ENCODE measurements at places on chromosomes 7 and 10.

DNA sequence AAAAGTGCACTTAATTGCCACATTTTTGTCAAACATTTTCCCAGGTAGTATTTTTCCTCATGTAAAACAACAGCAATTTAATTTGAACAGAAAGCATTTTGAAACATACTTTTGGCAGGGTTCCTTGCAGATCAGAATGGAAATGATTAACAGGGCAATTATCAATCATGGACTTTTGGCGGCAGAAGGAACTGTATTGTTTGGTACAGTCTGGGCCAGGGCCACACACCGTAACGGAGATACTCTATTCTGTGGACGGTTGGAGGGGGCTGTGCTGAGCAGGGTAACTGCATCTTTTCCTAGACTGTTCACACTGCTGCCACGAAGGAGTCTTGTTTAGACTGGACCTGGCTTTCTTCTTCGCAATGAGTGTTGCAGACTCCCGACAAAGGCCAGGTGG is 62.3 kb downstream of the EGFR start:
- DNase-seq, result no peak

GRCh38 chr7:24464861-24465260 is 108.4 kb upstream of the PALS2 start:
- DNase-seq, result no peak

DNA sequence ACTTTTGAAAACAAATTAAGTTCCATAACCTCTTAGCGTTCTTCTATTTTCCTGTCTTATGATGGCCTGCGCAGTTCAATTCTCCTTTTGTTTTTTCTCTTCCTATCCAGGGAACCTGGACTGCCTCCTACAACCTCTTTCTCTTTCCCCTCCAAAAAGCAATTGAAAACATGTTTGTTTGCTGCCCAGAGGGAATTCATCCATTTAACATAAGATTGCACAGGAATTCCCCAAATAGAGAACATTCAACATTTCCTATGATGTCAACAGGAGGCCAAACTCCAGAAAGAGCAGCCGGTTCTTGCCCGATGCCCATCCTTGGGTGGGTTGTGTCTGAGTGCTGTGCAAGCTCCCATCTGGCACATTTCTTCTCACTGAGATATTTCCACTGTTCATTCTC is 94.2 kb upstream of the NRP1 start:
- no peak for DNase-seq

DNA sequence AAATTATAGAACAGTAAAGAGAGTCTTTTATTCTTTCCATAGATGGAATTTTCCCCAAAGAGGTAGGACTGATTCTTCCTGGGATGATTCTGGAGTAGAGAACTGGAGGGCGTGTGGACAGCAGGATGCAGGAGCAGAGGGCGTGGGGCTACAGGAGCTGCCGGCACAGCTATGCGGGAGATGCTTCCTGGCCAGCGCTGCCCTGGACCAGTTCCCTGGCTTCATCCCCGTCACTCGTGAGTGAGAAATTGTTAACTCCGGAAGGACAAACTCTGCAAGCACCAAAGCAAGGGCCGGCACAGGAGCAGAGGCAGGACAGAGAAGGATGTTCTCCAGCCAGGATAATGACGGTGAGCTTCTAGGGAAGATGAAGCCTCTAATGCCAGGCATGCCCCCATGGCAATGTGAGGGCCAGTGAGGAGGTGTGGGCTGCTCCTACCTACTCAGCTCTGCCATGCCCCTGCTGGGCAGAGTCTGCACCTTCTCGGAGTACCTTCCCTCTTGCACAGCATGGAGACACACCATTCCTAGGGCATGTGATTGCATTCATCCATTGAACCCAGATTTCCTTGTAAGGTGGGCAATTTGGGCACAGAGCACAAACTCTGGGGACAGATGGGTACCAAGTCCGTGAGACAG is 760.9 kb upstream of the IGFBP3 start:
- DNase-seq, result no peak

- DNase-seq, result no peak
Measured at GRCh38 chr7:44882899-44883298, 2.4 kb downstream of the PURB start.

GRCh38 chr7:153276394-153276793 is 516.8 kb downstream of the ACTR3B start:
- DNase-seq, result no peak

GRCh38 chr7:102859799-102860125 is 53.0 kb upstream of the LRRC17 start:
- no peak for DNase-seq

DNA sequence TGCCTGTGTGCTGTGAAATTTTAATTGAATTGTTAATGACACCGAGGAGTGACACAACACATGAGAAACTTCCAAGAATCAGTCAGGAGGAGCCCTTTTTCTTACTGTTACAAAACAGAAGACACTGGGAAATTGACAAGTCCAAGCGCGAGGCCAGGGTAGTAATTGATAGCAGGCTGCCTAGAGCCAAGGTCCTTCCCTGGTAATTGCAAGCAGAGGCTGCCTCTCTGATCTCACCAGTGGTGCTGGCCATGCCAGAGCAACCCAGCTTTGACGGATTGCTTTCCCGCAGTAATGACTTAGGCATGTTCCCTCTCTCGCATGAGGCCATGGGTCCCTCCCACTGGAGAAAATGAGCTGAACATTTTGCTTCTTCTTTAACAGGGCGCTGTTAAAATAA is 111.5 kb downstream of the LRMDA start:
- DNase-seq, result no peak

DNA sequence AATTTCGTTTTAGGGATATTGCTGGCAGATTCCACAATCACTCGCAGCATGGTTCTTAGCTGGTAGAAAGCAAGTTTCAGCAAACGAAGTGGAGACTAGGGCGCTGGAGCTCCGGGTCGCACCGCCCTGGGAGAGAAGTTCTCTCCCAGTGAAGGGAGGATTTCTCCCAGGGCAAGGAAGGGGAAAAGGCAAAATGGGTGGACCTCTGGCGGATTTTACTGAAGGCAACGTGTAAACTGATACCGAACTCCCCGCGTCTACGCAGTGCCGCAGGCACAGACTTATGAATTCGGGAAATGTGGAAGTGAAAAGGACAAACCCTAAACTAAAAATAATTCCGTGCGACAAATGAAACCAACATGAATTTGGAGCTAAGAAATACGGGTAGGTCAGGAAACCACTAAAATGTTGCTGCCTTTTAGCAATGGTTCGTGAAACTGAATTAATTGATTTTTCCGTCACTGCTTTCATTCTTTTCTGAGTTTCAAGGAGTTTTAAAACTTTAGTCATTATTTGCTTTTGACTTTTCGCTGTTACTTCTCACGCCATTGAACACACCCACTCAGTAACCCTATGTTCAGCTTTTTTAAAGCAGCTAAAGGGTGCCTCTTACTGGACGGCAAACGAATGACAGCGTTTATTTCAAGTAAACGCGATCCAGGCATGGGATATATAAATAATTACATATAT is at the start of gene MYOF:
Gene MYOF (minus strand): TSS at position 190 of the 690 bp plus-strand sequence. CDS start 140 bp downstream, at position 50.
- no peak for DNase-seq

DNA sequence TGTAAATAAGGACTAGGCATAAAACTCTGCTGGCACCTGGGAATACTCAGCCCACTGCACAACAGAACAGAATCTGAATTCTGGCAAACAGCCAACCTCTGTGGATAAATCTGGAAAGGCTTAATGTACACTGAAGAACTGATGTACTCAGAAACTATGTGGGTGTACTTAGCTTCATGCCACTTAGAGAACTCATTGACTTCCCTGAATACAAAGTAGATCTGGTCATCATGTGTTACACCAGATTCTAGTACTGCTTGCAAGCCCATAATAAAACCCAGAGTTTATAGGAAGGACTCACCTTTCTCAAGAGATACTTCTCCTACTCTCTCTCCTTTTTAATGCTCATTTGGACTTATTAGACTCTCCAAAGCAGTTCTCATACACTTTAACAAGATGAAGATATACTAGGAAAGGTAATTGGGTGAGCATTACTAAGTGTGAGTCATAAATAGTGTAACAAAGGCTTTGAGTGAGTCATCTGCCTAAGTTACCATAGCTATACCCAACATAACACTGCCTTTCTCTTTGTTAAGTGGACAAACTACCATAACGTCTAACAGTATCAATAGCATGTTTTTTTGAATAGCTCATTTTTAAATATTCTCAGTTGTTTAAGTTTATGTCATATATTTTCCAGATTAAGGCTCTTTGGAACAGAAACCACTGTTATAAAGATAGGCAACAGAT is 309.1 kb downstream of the MDFIC start:
- DNase-seq, result no peak

DNA sequence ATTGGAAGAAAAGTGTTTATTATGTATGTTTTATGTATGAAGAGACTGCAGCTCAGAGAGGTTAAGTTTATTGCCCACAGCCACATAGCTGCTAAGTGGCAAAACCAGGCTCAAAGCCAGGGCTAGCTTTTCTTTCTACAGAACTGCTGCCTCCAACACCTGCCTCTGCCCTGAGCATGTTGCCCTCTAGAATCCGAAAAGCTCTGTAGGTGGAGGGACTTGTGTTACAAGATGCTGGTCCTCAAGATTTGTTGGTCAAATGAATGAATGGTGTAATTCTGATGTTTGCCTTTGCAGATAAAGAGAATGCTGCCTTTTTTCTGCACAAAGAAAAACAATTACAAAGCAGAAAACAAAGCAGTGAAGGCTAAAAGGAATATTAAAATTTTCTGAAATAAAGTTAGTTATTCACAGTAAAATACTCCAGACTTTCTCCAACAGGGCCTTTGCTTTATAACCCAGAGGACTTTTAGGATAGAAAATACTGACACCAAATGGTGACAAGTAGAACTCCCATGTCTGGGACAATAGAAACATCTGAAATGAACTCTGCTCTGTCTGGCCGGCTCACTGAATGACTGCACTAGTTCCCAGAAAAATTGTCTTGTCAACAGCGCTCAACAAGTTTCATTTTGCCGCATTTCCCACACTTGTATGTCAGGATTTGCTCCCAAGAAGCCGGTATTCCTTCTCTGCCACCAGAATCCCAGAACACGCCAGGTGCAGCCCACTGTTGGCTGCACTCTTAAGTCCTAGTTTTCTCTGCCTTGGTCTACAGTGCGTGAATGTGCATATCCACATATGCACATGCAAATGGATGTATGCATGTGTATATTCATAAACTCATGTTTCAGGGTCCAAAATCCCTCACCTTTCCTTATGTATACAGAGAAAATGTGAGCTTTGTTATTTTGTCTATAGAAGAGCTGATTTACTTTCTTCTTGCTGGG is 11.0 kb upstream of the DNTT start:
- no peak for DNase-seq

GRCh38 chr7:71470830-71471229 is 338.9 kb downstream of the GALNT17 start:
- no peak for DNase-seq

GRCh38 chr7:33627741-33628140 is 277.6 kb upstream of the BMPER start:
- no peak for DNase-seq

DNA sequence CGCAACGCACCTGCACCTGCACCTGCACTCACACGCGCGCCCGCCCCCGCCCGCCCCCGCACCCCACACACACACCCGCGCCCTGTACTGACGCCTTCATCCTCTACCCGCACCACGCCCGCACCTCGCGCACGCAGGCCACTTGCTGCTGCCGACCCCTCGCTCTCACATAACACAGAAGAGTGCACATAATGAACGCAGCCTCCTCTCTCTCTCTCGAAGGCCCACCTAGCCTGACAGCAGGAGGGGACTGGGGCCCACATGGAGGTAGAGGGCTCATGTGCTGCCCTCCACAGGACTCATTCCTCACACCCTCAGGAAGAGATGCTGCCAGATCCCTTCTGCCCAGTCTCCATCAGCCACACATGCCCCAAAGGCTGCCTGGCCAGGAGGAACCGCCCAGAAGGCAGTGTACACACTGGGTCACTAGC is 432 bp upstream of the CAMK2B start:
- no peak for DNase-seq

GRCh38 chr7:4725014-4725849 is 43.1 kb downstream of the FOXK1 start:
- peak; percentile 45 for DNase-seq

- no peak for DNase-seq
Measured at GRCh38 chr10:49834976-49835375, 72.9 kb upstream of the OGDHL start.

DNA sequence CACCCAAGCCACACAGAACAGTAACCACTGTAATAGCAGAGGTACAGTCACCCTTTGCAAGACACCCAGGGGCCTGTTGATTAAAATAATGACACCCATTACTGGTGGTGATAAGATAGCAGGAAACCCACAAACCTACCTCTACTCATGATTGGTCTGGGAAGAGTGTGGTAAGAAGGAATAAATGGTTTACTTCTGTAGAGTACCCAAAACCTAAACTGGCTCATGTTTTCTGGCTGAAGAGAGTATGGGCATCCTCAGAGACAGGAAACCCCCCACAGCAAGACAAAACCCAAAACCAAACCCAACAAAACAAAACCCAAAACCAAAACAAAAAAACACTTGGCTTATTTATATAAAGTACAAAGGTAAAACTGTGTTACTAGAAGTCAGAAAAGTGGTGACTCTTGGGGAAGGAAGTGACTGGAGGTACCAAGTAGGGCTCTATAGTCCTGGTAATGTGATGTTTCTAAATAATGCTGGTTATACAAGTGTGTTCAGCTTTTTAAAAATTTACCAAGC is 15.5 kb upstream of the DNAJB12 start:
- no peak for DNase-seq

DNA sequence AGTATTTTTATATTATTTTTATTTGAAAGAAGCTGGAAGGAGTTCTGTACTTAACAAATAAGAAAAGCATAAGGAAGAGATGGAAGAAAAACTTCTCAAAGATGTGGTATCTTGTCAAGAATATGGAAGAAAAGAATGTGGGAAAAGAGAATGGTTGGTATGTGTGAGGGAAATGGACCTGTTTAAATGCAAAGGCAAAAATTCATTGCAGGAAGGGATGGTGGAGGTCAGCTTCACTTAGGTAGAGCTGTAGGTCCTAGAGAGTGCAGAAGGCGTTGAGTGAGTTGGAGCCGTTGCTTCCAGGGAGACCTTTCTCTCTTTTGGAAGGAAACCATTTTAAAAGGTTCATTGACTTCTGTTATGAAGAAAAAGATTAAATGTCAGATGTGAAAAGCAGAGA is 107.3 kb downstream of the EXOC4 start:
- DNase-seq, result no peak

DNA sequence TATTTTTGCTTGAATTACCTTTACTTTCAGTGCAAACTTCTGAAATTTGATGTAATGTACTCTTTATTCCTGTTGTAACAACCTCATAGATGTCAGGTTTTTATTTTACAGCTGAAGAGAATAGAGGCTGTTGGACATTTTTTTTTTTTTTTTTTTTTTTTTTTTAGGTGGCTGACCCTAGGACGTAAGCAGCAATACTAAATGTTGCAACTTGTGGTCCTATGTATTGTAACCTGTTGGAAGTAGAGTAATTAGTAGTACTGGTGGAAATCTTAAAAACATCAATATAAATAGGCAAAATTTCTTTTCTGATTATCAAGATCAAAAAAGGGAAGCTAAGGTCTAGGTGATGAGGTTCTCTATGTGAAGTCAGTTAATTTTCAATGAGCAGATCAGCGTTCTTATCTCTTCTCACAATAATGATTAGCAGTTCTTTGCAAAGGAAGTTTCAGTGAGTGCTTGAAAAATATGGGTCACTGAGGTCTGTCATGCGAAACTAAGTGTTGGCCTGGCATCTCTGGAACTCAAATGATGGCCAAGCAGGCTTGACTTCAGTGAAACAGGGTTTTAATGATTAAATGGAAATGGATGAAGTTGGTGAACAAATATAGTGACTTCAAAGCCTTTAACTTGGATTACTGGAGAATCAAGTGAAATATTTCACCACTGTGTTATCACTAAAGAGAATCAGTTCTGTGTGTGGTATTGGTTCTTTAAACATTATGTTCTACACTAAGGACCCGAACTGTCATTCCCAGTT is 42.7 kb downstream of the BICC1 start:
- no peak for DNase-seq

GRCh38 chr7:143978585-143978984 is 21.5 kb upstream of the OR6B1 start:
- DNase-seq, result no peak

Data from stimulated activated CD8-positive, alpha-beta memory T cell treated with anti-CD3 and anti-CD28 coated beads, Interleukin-15, amount 100 ng/mL, for 48 hours (primary cell).